BJ (cell line): ENCODE measurements at places on chromosomes 11 and 22.

DNA sequence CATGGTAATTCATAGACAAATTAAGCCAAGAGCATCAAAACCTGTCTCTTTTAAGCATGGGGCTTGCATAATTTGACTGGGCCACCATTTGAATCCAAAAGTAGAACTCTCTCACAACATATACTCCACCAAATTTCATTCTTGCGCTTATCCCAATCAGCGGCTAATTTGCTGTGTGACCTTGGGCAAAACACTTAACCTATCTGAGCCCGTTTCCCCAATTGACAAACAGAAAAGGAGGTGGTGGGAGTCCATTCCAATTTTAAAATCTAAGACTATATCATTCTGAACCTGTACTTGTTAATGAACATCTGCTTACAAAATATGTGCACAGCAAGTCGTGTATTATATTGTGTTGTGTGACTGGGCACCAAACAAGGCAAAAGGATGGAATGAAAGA, 338.1 kb upstream of the NARS2 start:
- no peak for DNase-seq

DNA sequence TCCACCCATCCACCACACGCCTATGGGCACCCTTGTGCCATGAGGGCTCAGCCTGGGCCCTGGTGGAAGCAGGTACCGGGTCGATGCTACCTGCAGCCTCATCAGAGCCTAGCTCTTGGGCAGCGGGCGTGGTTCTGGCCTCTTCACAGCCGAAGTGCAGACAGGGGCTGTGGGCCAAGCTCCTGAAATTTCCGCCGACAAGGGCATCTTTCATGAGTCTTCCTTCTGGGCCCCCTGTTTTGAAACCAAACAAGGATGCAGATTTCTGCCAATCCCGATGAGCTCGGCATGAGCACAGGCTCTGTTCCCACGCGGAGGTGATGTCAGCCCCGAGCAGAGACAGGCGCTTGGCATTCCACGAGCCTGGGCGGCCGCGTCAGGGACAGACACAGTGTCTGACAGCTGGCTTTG, 22.6 kb upstream of the MGAT3 start:
- no peak for DNase-seq

GRCh38 chr11:126331286-126331685, 24.2 kb upstream of the ST3GAL4 start:
- no peak for DNase-seq

GRCh38 chr11:33696411-33696810, 4.2 kb downstream of the C11orf91 start:
- DNase-seq: no peak

DNA sequence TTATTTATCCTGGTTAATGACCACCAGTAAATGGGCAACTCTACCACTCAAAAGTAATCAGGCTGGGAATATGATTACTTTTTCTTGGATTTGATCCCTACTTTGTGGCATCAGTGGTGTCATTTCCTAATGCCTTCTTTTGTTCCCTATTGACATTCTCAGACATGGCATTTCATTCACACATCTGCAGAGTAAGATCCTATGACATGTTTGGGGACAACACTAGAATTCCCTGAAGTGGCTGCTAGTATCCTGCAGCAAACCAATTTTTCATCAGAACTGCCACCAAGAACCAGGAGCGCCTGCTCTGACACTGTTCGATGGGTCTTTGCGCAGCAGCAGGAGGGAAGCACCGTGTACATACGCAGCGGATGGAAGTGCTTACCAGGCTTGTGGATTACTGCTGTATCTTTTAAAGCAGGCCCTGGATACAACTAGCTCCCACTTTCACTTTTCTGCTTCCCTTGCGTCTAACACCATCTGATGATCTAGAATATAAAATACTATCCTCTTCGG, 97.7 kb downstream of the LARGE2 start:
- DNase-seq: no peak
